ENCODE measurements at places on chromosomes 6 and 20.
A peak's percentile ranks its signal among the peaks of the same experiment; 100 is the strongest.

GRCh38 chr6:49856282-49856681 is 10.1 kb downstream of the CRISP1 start:
- DNase-seq, result no peak
- H3K27me3 ChIP-seq, result no peaks in the 10 kb centered on the region
- no peak overlapping the region for H3K27ac ChIP-seq
- H3K36me3 ChIP-seq, result no peaks in the 10 kb centered on the region
- H3K4me3 ChIP-seq, result no peak overlapping the region

DNA sequence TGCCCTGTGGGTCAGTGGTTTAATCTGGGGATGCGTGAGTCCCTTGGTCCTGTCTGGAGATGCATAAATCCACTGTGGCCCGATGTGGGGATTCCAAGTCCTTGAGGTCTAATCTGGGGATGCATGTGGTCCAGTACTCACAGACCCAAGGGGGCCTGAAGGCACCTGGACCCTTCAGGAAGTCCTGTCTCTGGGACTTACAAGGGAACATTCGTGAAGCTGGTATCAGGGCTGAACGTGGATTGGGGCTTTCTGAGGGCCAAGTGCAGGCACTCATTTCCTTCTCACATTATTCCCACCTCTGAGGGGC is 25.2 kb upstream of the GTSF1L start:
- no peaks in the 10 kb centered on the region for H3K36me3 ChIP-seq
- H3K27ac ChIP-seq, result no peak overlapping the region
- DNase-seq, result no peak
- H3K4me3 ChIP-seq, result no peak overlapping the region

DNA sequence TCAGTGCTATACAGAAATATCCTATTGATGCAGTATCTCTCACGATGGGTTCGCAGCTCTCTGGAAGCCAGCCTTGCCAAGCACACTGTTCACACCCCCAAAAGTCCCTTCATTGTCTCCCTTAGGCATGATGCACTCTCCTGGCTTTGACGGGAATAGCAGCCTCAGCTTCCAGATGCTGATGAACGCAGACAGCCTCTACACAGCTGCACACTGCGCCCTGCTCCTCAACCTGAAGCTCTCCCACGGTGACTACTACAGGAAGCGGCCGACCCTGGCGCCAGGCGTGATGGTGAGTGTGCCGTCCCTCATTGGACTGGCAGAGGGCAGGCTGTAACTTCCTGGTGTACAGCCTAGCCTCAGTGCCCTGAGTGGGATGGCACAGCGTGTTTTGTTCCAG is 60.0 kb upstream of the PBOV1 start:
- peak; percentile 59 for DNase-seq
- no peaks in the 10 kb centered on the region for H3K36me3 ChIP-seq
- no peak overlapping the region for H3K27ac ChIP-seq

GRCh38 chr20:17992224-17992637 is 23.4 kb downstream of the MGME1 start:
- no peak for DNase-seq
- no peak overlapping the region for H3K27ac ChIP-seq
- H3K27me3 ChIP-seq, result no peaks in the 10 kb centered on the region
- H3K36me3 ChIP-seq, result no peaks in the 10 kb centered on the region

DNA sequence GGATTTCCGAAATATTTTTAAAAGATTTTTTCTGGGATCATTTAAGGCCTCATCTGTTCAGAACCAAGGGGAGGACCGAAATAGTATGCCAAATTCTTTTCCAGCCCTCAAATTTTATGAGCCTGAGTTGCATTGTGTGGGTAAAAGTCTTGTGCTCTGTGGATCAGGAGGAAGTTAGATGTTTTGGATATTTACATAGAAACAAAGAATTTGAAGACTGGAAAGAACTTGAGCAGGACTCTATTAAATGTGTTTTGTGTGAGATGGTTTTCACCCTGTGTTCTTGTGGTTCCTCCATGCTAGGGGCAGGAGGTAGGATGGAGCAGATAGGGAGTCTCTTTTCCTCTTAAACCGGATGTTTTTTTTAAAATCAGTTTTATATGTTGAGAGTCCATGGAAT is 329.1 kb downstream of the LAMA2 start:
- no peaks in the 10 kb centered on the region for H3K27me3 ChIP-seq
- no peak for DNase-seq
- no peaks in the 10 kb centered on the region for H3K4me1 ChIP-seq
- no peaks in the 10 kb centered on the region for H3K36me3 ChIP-seq

- DNase-seq, result no peak
- peaks cover 4% of the 10 kb centered on the region for H3K4me1 ChIP-seq
- peaks cover 3% of the 10 kb centered on the region for H3K36me3 ChIP-seq
Observed at GRCh38 chr20:3318226-3318884, 79.4 kb upstream of the SLC4A11 start.

DNA sequence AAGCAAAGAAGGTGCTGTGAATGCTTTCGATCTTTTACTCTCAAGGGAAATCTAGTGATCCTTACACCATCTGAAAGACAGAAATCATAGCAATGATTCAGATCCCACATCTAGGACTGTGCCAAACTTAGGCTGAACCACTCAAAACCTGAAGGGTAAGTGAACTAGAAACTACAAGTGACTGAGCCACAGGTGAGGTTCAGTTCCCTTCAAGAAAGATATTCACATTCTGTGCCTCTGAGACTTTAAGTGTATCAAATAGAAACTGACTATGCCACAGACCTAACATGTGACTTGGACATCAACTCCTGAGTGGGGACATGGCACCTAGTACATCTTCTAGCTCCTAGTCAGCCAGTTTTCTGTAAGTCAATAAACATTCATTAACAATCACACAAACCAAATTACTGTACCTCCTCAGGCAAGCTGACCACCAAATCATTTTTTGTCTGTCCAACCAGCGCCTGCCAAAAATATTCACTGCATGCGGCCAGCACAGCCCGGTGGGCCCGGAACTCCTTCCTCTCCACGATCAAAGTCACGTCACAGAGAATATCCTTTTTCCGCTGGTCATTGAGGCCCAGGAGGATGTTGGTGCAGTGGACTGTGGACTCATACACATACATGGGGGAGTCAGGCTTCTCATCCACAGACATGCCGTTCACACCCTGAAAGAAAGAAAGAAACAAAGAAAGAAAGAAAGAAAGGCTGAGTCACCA is 114.1 kb downstream of the GJA10 start:
- no peaks in the 10 kb centered on the region for H3K4me1 ChIP-seq
- H3K27me3 ChIP-seq, result no peaks in the 10 kb centered on the region
- no peak for DNase-seq
- H3K27ac ChIP-seq, result no peak overlapping the region

DNA sequence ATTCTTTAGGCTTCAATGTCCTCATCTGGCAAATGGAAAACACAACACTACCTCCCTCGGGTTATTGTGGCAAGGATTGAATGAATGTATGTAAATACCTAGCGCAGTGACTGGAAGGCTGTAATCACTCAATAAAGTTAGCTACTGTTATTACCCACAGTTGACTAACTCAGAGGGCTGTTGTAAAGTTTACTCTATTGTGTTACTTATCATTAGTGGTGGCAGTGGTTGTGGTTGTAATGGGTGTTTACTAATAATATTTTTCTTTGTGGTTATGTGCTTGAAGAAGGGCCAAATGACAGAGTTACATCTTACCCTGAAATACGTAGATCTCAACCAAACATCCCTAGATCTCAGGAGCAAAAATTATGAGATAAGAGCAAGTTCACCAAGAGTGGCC is 42.0 kb upstream of the PXDC1 start:
- no peaks in the 10 kb centered on the region for H3K36me3 ChIP-seq
- no peak overlapping the region for H3K4me3 ChIP-seq
- no peak overlapping the region for H3K27ac ChIP-seq
- H3K27me3 ChIP-seq, result no peaks in the 10 kb centered on the region
- peaks cover 4% of the 10 kb centered on the region for H3K4me1 ChIP-seq

DNA sequence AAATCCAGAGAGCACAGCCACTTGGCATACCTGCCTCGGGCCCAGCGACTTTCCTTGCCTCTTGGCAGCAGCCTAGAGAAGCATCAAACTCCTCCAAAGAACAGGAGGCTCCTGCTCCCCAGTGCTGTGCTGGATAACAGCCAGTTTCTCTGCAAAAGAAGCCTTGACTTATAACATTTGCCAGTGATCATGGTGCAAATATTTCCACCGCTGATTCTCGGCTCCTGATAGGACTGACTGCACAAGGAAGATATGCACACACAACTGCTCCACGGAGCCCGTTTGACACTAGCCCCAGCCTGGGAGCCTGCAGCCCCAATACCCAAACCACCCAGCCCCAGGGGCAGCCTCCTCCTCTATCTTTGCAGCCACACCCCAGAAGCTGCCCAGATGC is 17.5 kb downstream of the ACSS1 start:
- no peak overlapping the region for H3K27ac ChIP-seq
- H3K4me1 ChIP-seq, result no peaks in the 10 kb centered on the region
- H3K27me3 ChIP-seq, result no peaks in the 10 kb centered on the region

DNA sequence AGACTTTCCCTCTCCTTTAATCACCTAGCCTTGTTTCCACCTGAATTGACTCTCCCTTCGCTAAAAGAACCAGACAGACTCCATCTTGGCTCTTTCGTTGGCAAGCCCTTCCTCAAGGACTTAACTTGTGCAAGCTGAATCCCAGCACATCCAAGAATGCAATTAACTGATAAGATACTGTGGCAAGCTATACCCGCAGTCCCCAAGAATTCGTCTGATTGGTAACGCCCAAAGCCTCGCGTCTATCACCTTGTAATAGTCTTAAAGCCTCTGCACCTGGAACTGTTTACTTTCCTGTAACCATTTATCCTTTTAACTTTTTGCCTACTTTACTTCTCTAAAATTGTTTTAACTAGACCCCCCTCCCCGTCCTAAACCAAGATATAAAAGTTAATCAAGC is 15.6 kb upstream of the MYCT1 start:
- peaks cover 2% of the 10 kb centered on the region for H3K4me1 ChIP-seq
- H3K36me3 ChIP-seq, result no peaks in the 10 kb centered on the region
- H3K4me3 ChIP-seq, result no peak overlapping the region
- peak overlapping the region; percentile 98 for H3K27ac ChIP-seq

GRCh38 chr6:75758061-75758460 is 9.0 kb downstream of the MYO6 start:
- no peaks in the 10 kb centered on the region for H3K27me3 ChIP-seq
- no peak overlapping the region for H3K27ac ChIP-seq
- DNase-seq, result no peak

DNA sequence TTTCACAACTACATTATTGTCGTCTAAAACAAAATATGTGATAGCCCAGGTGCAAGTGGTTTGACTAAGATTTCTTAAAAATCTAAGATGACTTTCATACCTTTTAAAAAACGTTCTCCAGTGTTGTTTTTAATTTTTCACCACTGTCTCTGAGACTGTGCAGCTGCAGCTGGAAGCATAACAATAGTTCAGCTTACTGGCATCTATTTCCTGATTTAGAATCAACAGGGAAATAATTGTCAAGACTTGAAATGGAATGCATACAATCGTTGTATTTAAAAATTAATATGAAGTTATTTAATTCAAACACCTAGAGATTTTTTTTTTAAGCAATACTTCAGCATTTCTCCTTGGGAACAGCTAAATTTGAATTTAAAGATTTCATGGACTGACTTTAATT is 982.0 kb upstream of the EPHA7 start:
- H3K4me3 ChIP-seq, result no peak overlapping the region
- H3K36me3 ChIP-seq, result no peaks in the 10 kb centered on the region
- no peak for DNase-seq
- H3K27me3 ChIP-seq, result no peaks in the 10 kb centered on the region
- H3K27ac ChIP-seq, result no peak overlapping the region
